H9 (cell line): ENCODE measurements at places on chromosomes 6 and 20. TPM values are rescaled to one million over a fixed set of nuclear protein-coding genes. Genes with fewer than 3 reads are reported as not detected.

DNA sequence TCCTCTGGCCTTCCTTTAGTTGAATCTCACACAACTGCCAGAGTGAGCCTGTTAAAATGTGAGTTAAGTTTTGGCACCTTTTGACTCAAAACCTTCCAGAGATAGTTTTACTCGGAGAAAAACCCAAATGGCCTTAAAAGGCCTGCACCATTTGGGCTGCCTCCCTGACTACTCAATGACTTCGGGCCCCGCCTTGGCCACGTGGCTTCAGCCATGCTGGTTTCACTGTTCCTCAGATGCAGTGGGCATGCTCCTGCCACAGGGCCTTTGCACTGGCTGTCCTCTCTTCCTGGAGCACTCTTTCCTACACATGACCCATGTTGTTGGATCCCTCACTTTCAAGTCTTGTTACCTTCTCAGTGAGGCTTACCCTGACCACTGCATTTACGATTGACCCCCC lies 18.3 kb downstream of the VEGFA start:
- peaks cover 27% of the 10 kb centered on the region for H3K36me3 ChIP-seq
- no peak overlapping the region for H3K27ac ChIP-seq
- H3K27me3 ChIP-seq, result no peaks in the 10 kb centered on the region
- no peaks in the 10 kb centered on the region for H3K4me1 ChIP-seq
- no peak overlapping the region for H3K4me3 ChIP-seq
- DNase-seq, result no peak

- H3K27me3 ChIP-seq, result no peaks in the 10 kb centered on the region
- H3K4me3 ChIP-seq, result no peak overlapping the region
- peaks cover 6% of the 10 kb centered on the region; the same call in 1 of the 2 replicates for H3K4me1 ChIP-seq
Observed at GRCh38 chr20:51014797-51015722, 7.8 kb downstream of the KCNG1 start.

GRCh38 chr6:69812746-69813427 lies 16.1 kb upstream of the LMBRD1 start:
- H3K4me3 ChIP-seq, result no peak overlapping the region
- DNase-seq, result no peak
- no peaks in the 10 kb centered on the region for H3K36me3 ChIP-seq
- H3K27ac ChIP-seq, result no peak overlapping the region
- H3K27me3 ChIP-seq, result no peaks in the 10 kb centered on the region

AARS2 gene
- total RNA-seq, result 21.7 and 22.1 TPM in 2 replicates

- no peaks in the 10 kb centered on the region; the same call in 1 of the 2 replicates for H3K27me3 ChIP-seq
- H3K4me1 ChIP-seq, result no peaks in the 10 kb centered on the region; the same call in 1 of the 2 replicates
- H3K4me3 ChIP-seq, result no peak overlapping the region
- no peak for DNase-seq
- H3K27ac ChIP-seq, result no peak overlapping the region
Observed at GRCh38 chr6:53048431-53049195, 16.6 kb upstream of the FBXO9 start.
